ENCODE measurements at places on chromosomes 6 and 20.

DNA sequence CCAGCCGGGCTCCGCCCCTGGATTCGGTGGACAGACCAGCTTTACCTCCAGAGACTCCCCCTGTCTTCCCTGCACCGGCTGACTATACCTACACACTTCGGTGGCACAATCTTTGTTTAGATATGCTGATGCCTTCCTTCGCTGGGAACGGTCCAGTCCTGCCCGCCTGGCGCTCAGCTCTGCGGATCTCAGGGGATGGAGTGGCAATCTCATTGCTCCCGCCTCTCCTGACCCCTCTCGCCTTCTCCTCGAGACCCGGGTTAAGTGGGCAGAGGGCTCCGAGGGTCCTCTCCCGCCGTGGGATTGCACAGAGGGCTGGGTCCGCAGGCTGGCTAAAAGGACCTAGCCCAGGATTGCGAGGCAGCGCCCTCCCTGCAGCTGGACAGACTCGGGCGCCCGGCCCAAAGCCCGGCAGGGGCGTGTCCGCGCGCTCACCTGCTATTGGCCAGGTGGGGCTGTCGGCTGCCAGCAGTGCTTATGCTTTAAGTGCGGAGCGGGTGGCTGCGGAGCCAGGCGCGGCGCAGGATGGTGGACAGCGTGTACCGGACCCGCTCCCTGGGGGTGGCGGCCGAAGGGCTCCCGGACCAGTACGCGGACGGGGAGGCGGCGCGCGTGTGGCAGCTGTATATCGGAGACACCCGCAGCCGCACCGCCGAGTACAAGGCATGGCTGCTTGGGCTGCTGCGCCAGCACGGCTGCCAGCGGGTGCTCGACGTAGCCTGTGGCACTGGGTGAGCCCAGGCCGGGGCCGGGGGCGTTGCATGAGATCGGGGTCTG lies at the start of gene GNMT:
Gene GNMT (plus strand): TSS at position 512 of the 777 bp plus-strand sequence. CDS start 14 bp downstream, at position 526.
- DNase-seq: no peak

DNA sequence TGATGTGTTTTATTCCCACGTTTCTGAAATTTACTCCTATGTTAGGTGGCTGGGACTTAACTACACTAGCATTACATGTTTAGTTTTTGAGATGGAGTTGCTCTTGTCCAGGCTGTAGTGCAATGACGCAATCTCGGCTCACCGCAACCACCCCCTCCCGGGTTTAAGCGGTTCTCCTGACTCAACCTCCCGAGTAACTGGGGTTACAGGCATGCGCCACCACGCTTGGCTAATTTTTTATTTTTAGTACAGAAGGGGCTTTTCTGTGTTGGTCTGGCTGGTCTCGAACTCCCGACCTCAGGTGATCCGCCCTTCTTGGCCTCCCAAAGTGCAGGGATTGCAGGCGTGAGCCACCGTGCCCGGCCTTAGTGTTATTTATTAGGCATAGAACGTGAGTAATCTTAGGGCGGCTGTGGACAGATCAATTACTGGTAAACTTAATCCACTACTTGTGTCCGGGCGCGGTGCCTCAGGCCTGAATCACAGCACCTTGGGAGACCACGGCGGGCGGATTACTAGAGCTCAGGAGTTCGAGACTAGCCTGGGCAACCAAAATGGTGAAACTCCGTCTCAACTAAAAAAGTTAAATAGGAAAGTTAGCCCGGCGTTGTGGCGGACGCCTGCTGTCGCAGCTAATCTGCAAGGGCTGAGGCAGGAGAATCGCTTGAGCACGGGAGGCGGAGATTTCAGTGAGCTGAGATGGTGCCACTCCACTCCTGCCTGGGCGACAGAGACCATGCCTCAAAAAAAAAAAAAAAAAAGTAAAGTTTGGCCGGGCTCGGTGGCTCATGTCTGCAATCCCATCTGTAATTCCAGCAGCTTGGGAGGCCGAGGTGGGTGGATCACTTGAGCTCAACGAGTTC lies 123.7 kb upstream of the BTN3A2 start:
- DNase-seq: no peak

DNA sequence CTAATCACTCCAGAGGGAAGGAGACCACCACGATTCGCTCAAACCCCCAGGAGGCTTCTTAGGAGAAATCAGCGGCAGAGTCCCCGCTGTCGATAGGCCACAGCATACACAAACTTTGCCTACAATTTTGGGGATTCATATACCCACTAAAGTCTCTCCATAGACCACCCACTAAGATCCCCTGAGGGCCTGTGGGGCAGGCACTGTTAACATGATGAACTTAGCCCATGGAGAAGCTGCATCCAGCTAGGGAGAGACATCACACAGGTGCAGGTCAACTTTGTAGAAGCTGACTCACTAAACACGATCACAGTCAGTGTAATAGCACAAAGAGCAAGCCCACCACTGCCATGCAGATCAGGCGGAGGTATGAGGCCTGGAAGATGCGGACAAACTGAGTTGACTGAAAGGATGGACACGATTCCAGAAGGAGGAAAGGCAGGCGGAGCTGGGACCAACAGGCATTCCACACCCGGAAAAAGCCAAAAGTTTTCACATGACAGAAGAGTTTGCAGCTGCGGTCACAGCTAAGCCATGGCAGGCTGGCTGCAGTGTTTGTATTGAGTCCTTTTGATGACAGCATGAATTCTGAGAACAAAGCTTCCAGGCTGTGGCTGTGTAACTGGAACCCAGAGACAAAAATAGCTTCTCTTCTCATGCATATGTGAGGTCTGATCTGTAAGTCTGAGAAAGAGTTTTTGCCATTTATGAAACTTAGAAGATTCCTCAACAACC lies 75.7 kb upstream of the QKI start:
- DNase-seq: no peak

GRCh38 chr6:126148853-126149252 lies 162.5 kb downstream of the TRMT11 start:
- DNase-seq: no peak

GRCh38 chr20:19974630-19975435 lies 42.3 kb upstream of the NAA20 start:
- peak; percentile 94 for DNase-seq

- DNase-seq: no peak
Measured at GRCh38 chr6:108068618-108069017, 5.9 kb downstream of the OSTM1 start.

GRCh38 chr6:154298297-154298696 lies 58.3 kb downstream of the IPCEF1 start:
- no peak for DNase-seq

All from AG09319 (cell line).